IPS DF 6.9 (cell line): ENCODE measurements at places on chromosomes 4 and X.

DNA sequence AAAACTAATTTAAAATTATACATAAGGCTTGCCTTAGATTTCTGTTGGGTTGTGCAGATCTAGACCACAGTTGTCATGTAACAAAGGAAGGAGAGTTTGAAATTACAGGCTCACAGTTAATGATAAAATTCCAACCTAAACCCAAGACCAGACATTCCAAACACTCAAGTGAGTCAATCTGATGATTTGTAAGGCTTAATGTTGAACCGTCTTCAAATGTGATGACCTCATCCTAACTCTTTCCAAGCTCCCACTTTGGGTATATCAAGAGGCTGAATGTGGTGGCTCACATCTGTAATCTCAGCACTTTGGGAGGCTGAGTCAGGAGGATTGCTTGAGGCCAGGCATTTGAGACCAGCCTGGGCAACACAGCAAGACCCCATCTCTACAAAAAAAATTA, 149.2 kb downstream of the TBL1X start:
- no peaks in the 10 kb centered on the region for H3K36me3 ChIP-seq
- no peaks in the 10 kb centered on the region for H3K4me1 ChIP-seq
- no peak overlapping the region for H3K27ac ChIP-seq
- no peaks in the 10 kb centered on the region for H3K27me3 ChIP-seq
- no peak overlapping the region for H3K4me3 ChIP-seq
- DNase-seq, result no peak

DNA sequence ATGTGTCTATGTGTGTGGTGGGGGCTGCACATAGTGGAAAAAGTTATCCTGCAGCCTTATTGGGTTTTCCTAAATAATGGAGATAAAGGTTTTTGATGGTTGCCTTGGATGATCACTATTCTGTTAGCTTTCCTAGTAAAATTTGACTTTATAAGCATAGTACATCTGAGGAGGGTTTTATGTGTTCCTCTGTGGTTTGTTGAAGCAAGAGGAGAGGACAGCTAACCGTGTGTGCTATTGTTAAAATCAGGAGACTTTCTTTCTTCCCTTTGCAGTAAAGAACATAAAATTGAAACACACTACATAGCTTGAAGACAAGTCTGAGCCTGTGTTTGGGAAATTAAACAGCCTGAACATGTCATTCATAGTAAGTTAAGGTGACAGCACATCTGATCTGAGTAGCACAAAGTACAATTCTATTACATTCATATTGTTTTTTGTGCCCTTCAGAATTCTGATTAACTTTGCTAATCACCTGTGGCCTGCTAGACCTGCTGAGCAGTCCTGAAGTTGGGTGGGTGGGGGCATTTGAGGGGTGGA, 36.8 kb downstream of the C4orf51 start:
- DNase-seq, result no peak
- H3K4me1 ChIP-seq, result peaks cover 1% of the 10 kb centered on the region; the same call in 1 of the 2 replicates
- H3K27ac ChIP-seq, result no peak overlapping the region
- no peak overlapping the region for H3K4me3 ChIP-seq

- H3K4me1 ChIP-seq, result no peaks in the 10 kb centered on the region; the same call in 1 of the 2 replicates
- H3K4me3 ChIP-seq, result no peak overlapping the region
- no peaks in the 10 kb centered on the region for H3K27me3 ChIP-seq
- no peak for DNase-seq
These were observed 20.6 kb upstream of the KIAA0232 start for GRCh38 chr4:6761649-6762615.

DNA sequence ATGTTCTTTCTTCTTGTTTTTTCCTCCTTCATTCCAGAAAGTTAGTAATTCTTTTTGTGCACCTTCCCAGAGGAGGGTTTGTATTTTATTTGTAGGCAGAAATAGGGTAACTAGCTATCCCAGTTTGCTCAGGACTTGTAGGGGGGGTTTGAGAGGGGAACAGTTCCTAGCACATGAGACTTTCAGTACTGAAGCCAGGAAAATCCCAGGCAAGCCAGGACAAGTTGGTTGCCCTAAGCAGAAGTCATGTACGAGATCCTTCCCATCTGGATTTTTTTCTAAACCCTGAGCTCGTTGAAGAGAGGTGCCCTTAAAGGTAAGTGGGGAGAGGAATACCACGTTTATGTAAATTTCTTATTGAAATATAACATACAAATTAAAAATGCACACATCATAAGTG, 15.6 kb upstream of the TAB3 start:
- H3K36me3 ChIP-seq, result no peaks in the 10 kb centered on the region
- no peaks in the 10 kb centered on the region for H3K4me1 ChIP-seq
- no peak overlapping the region for H3K27ac ChIP-seq
- no peak overlapping the region for H3K4me3 ChIP-seq

DNA sequence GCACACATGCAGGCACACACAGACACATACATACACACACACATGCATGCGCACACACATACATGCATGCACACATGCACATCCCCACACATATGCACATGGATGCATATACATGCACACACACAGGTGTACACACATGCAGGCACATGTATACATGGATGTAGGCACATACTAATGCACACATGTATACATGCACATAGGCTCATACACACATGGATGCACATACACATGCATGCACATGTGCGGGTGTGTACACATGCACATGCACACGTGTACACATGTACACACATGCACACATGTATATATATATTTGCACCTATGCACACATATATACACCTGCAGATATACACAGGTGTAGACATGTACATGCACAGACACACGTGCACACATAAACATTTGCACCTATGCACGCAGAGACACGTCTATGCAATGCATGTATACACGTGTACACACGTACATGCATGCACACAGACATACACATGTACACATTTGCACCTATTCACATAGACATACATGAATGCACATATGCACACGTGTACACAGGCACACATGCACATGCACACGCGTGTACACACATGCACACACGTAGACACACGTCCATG, 4.0 kb downstream of the PLCXD1 start:
- no peak for DNase-seq
- peaks cover 36% of the 10 kb centered on the region for H3K36me3 ChIP-seq
- no peaks in the 10 kb centered on the region for H3K27me3 ChIP-seq
- H3K27ac ChIP-seq, result no peak overlapping the region

DNA sequence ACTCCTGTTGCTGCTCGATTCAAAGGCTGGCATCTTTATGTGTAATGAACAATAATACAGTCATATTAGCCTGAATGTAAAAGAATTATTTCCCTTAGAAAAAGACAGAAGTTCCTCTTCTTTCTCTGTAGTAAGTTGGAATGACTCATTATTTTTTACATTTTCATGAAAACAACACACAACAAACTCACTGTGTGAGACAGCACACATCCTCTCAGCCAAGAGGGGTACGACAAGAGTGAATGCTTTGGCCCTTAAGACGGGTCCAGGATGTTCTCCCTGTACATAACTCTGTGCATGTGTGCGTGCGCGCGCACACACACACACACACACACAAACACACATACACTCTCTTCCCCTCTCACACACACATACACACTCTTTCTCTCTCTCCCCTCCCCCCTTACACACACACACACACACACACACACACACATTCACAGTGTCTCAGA, 72.8 kb downstream of the MANBA start:
- no peaks in the 10 kb centered on the region for H3K27me3 ChIP-seq
- H3K4me1 ChIP-seq, result no peaks in the 10 kb centered on the region
- no peak overlapping the region for H3K4me3 ChIP-seq
- no peaks in the 10 kb centered on the region; the same call in 1 of the 2 replicates for H3K36me3 ChIP-seq

GRCh38 chr4:153207027-153207426, 2.8 kb downstream of the TRIM2 start:
- 0 out of 2 replicates have a peak, but pooled peaks cover 2% of the 10 kb centered on the region for H3K36me3 ChIP-seq
- H3K27me3 ChIP-seq, result no peaks in the 10 kb centered on the region
- no peak overlapping the region for H3K27ac ChIP-seq

- H3K4me3 ChIP-seq, result peak overlapping the region; percentile 67; the same call in 1 of the 2 replicates
- no peaks in the 10 kb centered on the region for H3K36me3 ChIP-seq
- no peak for DNase-seq
- peaks cover 10% of the 10 kb centered on the region; the same call in 1 of the 2 replicates for H3K27me3 ChIP-seq
- H3K4me1 ChIP-seq, result peaks cover 3% of the 10 kb centered on the region; the same call in 1 of the 2 replicates
These were observed 1.6 kb downstream of the FAT4 start for GRCh38 chr4:125316401-125316790.

DNA sequence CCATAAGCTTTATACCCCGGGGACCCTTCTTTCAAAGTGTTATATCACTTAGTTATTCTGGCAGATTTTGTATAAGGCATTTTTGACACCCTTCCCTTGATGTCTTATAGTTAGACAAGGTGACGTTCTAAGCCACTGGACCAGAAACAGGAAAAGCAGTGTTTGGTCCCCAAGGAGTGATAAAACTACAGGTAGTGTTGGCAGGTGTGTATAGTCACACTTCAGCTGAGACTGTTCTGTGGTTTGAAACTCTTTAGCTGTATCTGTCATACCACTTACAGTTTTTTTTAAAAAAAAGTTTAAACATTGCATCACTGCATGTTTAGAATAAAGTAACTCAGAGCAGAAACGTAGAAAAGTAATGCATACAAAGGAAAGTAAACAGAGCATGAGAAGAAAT, 48.5 kb downstream of the TLL1 start:
- no peak overlapping the region for H3K4me3 ChIP-seq
- DNase-seq, result no peak
- no peaks in the 10 kb centered on the region for H3K27me3 ChIP-seq
- no peaks in the 10 kb centered on the region for H3K4me1 ChIP-seq

- H3K27me3 ChIP-seq, result no peaks in the 10 kb centered on the region
- H3K27ac ChIP-seq, result no peak overlapping the region
- DNase-seq, result no peak
These were observed 165.3 kb downstream of the BTC start for GRCh38 chr4:74628852-74629620.

- no peak overlapping the region for H3K27ac ChIP-seq
- no peak overlapping the region for H3K4me3 ChIP-seq
- no peak for DNase-seq
These were observed 26.1 kb upstream of the CBLL2 start for GRCh38 chrX:22246620-22247019.

DNA sequence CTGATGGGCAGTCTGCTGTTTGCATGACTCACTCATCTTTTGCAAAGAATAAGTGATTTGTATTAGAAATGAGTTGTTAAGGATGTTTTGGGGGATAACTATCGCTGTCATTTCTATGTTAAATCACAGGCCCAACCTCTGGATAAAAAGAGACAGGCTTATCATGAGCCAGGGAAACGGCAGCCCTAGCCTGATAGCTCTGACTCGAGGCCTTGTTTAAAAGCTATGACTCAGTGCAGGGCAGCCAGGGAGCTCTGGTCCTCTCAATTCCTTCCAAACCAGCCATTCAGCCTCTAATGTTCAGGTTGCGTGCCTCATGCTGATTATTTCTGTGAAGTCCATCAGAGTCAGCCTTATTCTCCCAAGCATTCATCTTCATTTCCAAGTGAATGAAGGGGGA, 305.9 kb upstream of the HAND2 start:
- DNase-seq, result no peak
- no peaks in the 10 kb centered on the region for H3K4me1 ChIP-seq
- no peaks in the 10 kb centered on the region for H3K36me3 ChIP-seq
- H3K27me3 ChIP-seq, result no peaks in the 10 kb centered on the region

DNA sequence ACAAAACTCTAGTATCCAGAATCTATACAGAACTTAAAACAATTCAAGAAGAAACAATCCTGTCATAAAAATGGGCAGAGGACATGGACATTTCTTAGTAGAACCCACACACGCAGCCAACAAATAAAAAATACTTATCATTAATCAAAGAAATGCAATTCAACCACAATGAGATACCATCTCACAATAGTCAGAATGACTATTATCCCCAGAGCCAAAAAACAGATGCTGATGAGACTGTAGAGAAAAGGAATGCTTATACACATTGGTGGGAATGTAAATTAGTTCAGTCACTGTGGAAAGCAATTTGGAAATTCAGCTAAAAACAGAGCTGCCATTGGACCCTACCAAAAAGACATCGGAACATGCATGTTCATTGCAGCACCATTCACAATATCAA, 37.9 kb downstream of the RAB40AL start:
- H3K4me3 ChIP-seq, result no peak overlapping the region
- no peaks in the 10 kb centered on the region for H3K36me3 ChIP-seq
- H3K27ac ChIP-seq, result no peak overlapping the region
- H3K27me3 ChIP-seq, result no peaks in the 10 kb centered on the region
- DNase-seq, result no peak
- H3K4me1 ChIP-seq, result no peaks in the 10 kb centered on the region

- H3K4me3 ChIP-seq, result no peak overlapping the region
- H3K27ac ChIP-seq, result no peak overlapping the region
- no peaks in the 10 kb centered on the region for H3K4me1 ChIP-seq
- no peaks in the 10 kb centered on the region for H3K27me3 ChIP-seq
These were observed 57.0 kb upstream of the LRAT start for GRCh38 chr4:154686838-154687237.

GRCh38 chrX:68912113-68912512, 83.3 kb downstream of the EFNB1 start:
- DNase-seq, result no peak
- peaks cover 2% of the 10 kb centered on the region for H3K4me1 ChIP-seq
- H3K27me3 ChIP-seq, result no peaks in the 10 kb centered on the region
- H3K36me3 ChIP-seq, result no peaks in the 10 kb centered on the region

DNA sequence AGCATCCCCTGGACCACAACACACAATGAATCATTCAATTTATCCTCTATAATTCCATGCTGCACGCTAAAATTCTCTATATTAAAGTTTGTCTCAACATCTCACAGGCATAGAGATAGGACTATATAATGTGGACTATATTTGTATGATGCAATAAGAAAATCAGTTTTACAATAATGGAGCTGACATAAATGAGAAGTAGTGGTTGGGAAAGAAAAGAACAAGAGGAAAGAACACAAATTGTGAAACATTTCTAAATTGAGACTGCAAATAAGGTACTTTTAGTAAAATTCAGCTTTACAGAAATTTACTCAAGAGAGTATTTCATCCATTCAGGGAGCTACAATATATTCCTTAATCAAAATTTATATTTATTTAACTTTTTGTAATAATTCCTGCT, 120.4 kb downstream of the ARAP2 start:
- H3K27ac ChIP-seq, result no peak overlapping the region
- no peak for DNase-seq
- H3K36me3 ChIP-seq, result no peaks in the 10 kb centered on the region
- H3K27me3 ChIP-seq, result no peaks in the 10 kb centered on the region

GRCh38 chr4:175509320-175509719, 302.7 kb downstream of the GPM6A start:
- H3K4me3 ChIP-seq, result no peak overlapping the region
- H3K4me1 ChIP-seq, result no peaks in the 10 kb centered on the region
- H3K36me3 ChIP-seq, result no peaks in the 10 kb centered on the region
- H3K27me3 ChIP-seq, result no peaks in the 10 kb centered on the region
- peak; percentile 29 for DNase-seq
- H3K27ac ChIP-seq, result no peak overlapping the region

DNA sequence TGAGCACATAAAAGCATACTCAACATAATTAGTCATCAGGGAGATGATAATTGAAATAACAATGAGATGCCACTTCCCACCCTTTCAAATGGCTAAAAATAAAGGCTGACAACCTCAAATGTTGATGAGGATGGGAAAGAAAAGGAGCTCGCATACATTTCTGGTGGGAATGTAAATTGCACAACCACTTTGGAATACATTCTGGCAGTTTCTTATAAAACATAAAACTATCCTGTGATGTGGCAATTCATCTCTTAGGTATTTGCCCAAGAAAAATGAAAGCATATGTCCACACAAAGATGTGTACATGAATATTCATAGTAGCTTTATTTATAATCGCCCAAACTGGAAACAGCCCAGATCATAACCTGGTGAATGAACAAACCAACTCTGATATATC, 687 bp upstream of the ZNF275 start:
- H3K27me3 ChIP-seq, result no peaks in the 10 kb centered on the region
- no peak overlapping the region for H3K27ac ChIP-seq
- DNase-seq, result no peak
- no peaks in the 10 kb centered on the region for H3K36me3 ChIP-seq
- H3K4me3 ChIP-seq, result no peak overlapping the region
- H3K4me1 ChIP-seq, result no peaks in the 10 kb centered on the region

- H3K27ac ChIP-seq, result no peak overlapping the region
- peaks cover 1% of the 10 kb centered on the region; the same call in 1 of the 2 replicates for H3K4me1 ChIP-seq
- H3K4me3 ChIP-seq, result no peak overlapping the region
- peak; percentile 67 for DNase-seq
These were observed 457.1 kb upstream of the BOD1L1 start for GRCh38 chr4:14084598-14084997.
